ENCODE measurements at places on chromosomes 4 and X. TPM values are rescaled to one million over a fixed set of nuclear protein-coding genes. Genes with fewer than 3 reads are reported as not detected.

DNA sequence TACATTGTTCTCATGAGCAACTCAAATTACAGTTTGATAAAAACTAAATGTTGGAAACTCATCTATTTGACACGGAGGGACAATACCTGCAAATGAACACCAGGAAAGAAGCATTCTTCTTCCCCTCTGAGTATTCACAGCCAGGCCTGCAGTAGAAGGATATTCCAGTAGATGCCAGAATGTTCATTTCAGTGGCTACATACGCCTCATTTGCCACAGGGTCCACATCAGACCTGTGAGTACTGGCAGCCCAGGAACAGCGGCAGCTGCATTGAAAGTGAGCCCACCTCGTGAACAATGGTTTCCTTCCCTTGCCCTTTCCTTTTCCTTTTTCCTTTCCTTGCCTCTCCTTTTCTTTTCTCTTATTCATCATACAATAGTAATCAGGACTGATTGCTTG, 81.1 kb upstream of the NEIL3 start:
- H3K4me1 ChIP-seq: peaks cover 11% of the 10 kb centered on the region
- no peak for DNase-seq
- no peak overlapping the region for H3K4me3 ChIP-seq
- H3K27ac ChIP-seq: no peak overlapping the region
- H3K27me3 ChIP-seq: peaks cover 2% of the 10 kb centered on the region

DNA sequence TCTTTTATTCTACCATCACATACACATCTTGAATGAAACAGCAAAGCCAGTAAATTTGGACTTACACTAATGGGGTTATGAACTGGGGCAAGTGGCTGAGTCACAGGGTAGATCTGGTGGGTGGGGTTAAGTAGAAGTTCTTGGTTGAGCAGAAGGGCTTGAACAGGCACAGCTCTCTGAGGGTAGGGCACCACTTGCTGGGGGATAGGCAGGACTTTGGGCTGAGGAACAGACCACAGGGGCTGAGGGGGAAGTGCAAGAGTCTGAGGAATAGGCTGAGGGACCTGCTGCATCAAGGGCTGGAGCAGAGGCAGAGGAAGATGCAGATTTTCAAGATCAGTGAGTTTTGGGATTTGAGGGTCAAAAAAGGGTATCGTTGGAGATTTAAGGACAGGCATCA, 8.3 kb downstream of the CSN2 start:
- H3K4me3 ChIP-seq: no peak overlapping the region
- no peak overlapping the region for H3K27ac ChIP-seq
- no peaks in the 10 kb centered on the region for H3K36me3 ChIP-seq
- no peak for DNase-seq
- no peaks in the 10 kb centered on the region for H3K4me1 ChIP-seq

DNA sequence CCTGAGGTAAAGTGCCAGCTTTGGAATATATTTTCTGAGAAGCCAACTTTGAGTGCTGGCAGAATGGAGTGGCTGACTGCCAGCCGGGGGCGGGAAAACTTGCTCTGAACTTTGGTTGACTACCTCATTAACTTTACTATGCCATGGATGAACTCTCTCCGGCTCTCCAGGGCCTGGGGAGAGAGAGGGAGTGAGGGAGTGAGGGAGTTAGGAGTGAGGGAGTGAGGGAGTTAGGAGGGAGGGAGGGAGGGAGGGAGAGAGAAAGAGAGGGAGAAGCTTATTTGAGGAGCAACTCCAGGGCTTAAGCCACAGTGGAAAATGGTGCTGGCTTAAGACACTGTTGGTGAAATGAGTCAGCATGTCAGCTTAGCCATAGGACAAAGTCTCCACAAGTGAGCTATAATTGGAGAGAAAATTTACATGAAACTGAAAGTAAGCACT, 280.9 kb upstream of the RPS6KA3 start:
- no peaks in the 10 kb centered on the region for H3K36me3 ChIP-seq
- DNase-seq: no peak
- H3K27ac ChIP-seq: no peak overlapping the region
- no peak overlapping the region for H3K4me3 ChIP-seq
- H3K27me3 ChIP-seq: no peaks in the 10 kb centered on the region

GASK1B gene
- not detected for total RNA-seq

ZNF674 gene
- 2.8 TPM for total RNA-seq

Data from activated CD8-positive, alpha-beta memory T cell treated with anti-CD3 and anti-CD28 coated beads, Interleukin-2, amount 10 ng/mL, durations not matched to agents 7 days and 5 days (primary cell).